T-helper 2 cell treated with Interferon-gamma antibody and Interleukin-4, amounts not matched to agents 5 μg/mL and 100 μg/mL, for 36 hours (primary cell): ENCODE measurements at places on chromosomes 12 and 14.

- no peak for DNase-seq
These were observed 7.1 kb upstream of the ASCL1 start for GRCh38 chr12:102950107-102950949.

- no peak for DNase-seq
These were observed 318.6 kb upstream of the DIO3 start for GRCh38 chr14:101242442-101243385.

GRCh38 chr12:67797753-67798152 lies 149.2 kb downstream of the DYRK2 start:
- DNase-seq: no peak

DNA sequence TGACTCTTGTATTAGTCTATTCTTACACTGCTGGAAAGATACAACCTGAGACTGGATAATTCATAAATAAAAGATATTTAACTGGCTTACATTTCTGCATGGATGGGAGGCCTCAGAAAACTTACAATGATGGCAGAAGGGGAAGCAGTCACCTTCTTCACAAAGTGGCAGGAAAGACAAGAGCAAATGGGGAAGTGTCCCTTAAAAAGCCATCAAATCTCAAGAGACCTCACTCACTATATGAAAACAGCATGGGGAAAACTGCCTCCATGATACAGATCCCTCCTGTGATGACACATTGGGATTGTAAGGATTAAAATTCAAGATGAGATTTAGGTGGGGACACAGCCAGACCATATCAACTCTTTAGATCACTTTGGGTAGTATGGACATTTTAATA lies 83.7 kb downstream of the TMTC3 start:
- DNase-seq: no peak

- no peak for DNase-seq
These were observed 25.3 kb downstream of the C2CD5 start for GRCh38 chr12:22518998-22519397.

DNA sequence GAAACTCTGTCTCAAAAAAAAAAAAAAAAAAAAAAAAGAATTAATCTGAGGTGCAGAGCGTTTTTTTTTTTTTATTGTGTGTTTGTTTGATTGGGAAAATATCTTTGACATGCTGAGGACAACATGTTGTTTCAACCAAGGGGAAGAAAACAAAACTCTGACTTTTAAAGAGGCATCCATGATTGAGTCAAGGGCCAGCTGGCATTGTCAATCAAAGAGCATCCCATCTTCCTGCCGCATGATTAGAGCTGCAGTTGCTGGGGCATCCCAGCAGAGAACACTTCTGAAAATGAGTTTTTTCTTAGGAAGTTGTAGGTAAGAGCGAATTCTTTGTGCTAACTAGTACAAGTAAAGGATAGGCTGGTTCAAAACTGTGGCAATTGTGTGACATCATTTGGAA lies 200.9 kb upstream of the DAAM1 start:
- no peak for DNase-seq

GRCh38 chr12:111408116-111408440 lies 2.4 kb downstream of the SH2B3 start:
- DNase-seq: no peak

GRCh38 chr14:24321212-24321975 lies 10.1 kb downstream of the LTB4R start:
- DNase-seq: no peak

DNA sequence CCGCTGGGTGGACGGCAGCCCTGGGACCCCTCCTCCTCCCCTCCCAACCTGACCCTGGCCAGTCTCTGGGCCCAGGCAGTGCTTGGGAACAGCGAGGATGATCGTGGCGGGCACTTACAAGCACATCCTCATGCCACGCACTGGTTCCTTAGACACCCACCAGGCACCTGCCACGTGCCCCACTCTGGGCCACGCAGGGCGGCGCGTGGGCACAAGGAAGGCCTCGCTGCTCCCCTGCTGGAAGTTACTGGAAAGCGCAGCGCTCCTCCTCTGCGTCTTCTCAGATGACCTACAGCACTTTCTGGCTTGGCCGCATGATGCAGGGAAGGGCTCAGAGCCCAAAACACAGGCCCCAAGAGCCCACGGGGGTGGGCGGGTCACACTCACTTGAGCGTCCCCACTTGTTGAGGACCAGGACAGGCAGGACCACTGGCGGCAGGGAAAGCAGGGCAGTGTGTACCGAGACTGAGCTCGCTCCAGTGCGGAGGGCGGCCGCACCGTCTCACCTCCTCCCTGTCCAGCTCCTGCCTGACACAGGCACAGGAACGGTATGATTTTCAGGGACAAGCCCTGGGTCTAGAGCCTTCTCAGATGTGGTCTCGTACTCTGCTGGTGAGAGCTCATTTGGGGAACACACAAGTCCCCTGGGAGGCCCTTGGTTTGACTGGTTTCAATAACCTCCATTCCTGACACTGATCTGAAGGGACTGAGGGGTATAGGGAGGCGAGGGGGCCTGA lies 128.3 kb upstream of the EVL start:
- no peak for DNase-seq

DNA sequence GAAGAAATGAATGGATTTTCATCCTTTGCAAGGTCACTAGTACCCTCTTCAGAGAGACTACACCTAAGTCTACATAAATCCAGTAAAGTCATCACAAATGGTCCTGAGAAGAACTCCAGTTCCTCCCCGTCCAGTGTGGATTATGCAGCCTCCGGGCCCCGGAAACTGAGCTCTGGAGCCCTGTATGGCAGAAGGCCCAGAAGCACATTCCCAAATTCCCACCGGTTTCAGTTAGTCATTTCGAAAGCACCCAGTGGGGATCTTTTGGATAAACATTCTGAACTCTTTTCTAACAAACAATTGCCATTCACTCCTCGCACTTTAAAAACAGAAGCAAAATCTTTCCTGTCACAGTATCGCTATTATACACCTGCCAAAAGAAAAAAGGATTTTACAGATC lies 40.8 kb downstream of the SPATA7 start:
- DNase-seq: no peak

DNA sequence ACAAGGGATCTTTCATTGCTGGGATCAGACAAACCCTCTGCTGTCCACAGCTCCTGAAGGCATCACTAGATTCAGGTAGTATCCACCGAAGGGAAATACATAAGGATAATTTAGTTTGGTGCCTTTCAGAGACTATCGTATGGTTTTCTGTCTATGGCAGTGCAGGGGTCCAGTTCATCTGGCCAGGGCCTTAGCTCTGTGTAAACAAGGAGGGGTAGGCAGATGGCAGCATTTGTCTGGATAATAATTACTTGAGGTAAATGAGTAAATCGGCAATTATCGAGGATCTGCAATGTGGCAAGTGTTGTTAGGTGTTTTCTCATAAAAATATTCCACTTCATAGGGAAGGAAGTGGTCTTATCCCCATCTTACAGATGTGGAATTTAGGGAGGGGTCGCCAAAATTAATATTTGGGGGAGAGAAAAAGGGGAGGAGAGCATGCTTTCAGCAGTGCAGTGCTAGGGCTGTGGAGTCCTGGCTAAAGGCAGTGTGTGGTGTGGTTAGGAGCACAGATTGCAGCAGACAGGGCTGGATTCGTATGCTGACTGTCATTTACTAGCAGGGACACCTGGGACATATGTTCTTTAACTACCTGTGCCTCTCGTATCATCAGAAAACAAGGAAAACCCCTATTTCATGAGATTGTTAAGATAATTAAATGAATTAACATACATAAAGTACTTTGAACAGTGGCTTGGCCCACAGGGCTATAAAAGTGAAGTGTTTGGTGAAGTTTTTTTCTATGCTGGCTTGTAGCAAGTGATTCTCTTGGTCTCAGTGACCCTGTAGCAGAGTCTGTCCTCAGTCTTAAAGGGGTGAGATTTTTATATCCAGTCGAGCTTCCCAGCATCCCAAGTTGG lies 27.1 kb downstream of the RASSF8 start:
- DNase-seq: no peak
